ENCODE measurements at places on chromosomes 5 and 9. TPM values are rescaled to one million over a fixed set of nuclear protein-coding genes. Genes with fewer than 3 reads are reported as not detected.

AQP3 gene
- total RNA-seq: 1,870 TPM

DNA sequence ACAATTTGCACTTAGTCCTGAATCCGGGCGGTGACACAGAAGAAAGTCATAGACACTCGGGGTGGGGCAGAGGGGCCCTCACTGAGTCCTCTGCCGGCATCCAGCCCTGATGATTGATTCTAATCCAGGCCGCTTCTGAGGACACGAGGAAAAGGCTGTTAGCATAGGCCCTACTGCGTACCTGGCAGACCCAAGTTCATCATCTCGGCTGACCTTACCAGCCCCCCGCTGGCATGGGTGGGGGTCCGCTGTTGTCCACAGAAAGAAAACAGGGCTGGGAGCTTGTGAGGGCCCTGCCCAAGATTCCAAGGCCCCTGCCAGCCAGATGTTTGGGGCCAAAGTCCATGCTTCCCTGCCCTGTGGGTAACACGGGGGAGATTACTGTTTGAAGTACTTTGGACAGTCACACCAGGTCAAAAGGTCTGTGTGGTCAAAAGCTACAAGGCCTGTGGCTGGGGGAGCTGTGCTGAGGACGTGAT is 24.5 kb downstream of the ERGIC1 start:
- no peak for DNase-seq

DNA sequence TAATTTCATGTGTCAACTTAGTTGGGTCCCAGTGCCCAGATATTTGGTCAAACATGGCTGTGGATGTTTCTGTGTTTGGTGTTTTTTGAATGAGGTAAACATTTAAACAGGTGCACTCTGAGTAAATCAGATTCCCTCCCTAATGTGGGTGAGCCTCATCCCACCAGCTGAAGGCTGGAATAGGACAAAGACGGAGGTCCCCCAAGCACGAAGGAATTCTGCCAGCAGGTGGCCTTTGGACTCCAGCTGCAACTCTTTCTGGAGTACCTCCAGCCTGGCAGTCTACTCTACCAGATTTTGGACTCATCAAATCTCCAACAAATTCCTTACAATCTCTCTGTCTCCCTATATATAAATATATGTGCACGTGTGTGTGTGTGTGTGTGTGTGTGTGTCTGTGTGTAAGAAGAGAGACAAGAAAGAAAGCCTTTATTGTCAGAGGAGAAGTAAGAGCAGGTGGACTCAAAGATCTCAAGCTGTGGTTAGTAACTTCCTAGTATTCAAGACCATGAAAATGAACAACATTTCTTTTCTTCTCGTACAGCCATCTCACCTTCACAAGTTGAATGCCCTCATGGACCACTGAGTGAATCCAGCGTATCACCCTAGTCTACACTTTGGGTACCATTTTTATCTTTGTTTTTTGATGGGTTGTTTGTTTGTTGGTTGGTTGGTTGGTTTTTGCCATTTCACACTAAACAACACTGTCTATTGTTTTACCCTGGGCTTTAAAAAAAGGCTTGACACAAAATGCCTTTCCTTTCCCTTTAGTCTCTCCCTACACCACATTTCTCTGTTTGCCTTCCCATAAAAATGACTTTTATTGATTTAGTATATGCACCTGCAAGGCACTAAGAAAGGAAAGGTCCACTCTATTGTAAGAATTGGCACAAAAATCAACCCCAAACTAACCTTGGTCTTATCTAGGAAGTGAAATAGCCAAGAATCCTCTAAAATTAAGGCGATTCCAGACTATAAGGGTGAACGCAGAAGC is 118.7 kb downstream of the TENT4A start:
- no peak for DNase-seq

DAPK1 gene
- 2.7 TPM for total RNA-seq

- DNase-seq: no peak
These were observed 3.7 kb upstream of the GTF3C5 start for GRCh38 chr9:133027134-133027533.

GRCh38 chr5:103458497-103459040 is 104.0 kb downstream of the NUDT12 start:
- no peak for DNase-seq

GRCh38 chr9:127520941-127521918 is 69.9 kb downstream of the LRSAM1 start:
- no peak for DNase-seq

GRCh38 chr9:124441291-124441690 is 9.0 kb upstream of the ADGRD2 start:
- DNase-seq: no peak

HAVCR2 gene
- 0.45 TPM for total RNA-seq

IL31RA gene
- total RNA-seq: not detected

DNA sequence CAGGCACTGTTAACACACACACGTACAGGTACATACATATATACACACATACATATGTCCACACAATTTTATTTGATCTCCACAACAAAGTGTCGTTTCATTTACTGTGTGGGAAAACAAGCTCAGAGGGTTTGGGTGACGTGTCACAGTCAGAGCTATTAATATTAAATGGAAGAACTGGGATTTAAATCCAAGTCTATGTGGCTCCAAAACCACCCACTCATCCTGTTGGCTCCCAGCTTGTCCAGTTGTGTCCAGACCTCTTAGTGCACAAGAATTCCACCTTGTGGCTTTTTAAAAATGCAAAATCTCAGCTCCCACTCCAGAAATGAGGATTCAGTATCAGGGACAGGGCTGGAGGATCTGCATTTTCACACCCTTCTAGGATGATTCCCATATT is 52.3 kb upstream of the PTPDC1 start:
- no peak for DNase-seq

NEURL1B gene
- total RNA-seq: 12.5 TPM

Data from esophagus squamous epithelium (tissue), 5 donors.